ENCODE measurements at places on chromosomes 16 and 17. TPM values are rescaled to one million over a fixed set of nuclear protein-coding genes. Genes with fewer than 3 reads are reported as not detected.

Gene SGSH
- total RNA-seq, result 45.4 TPM

Gene DHODH
- total RNA-seq, result 5.7 TPM

Gene ATP1B2
- total RNA-seq, result 0.77 TPM

Gene ULK2
- 33.5 TPM for total RNA-seq

Data from chondrocyte (in vitro differentiated cells).